Thyroid gland (tissue), 4 donors: ENCODE measurements at places on chromosomes 7 and 10.

DNA sequence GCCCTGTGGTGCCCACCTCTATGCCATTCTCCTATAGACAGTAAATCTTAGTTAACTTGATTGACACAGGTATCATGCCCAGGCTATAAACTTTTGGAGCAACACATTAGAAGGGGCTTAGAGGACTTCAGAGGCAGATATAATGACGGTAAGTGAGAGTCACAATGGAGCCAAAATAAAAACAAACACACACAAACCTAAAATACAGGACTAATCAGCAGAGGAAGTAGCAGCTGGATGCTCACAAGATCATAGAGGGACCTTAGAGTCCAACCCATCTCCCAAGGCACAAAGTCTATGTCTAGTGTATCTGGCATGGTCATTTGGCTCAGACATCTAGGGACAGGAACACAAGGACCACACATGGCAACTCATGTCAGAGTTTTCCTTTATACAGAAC lies 12.3 kb downstream of the SLC13A4 start:
- DNase-seq, result no peak

GRCh38 chr10:118543714-118544400 lies 51.6 kb downstream of the PRLHR start:
- DNase-seq, result peak; percentile 61

GRCh38 chr7:56474271-56474670 lies 358.1 kb upstream of the NUPR2 start:
- no peak for DNase-seq

GRCh38 chr10:97765201-97765600 lies 6.6 kb downstream of the SFRP5 start:
- DNase-seq, result no peak

GRCh38 chr10:7857262-7857661 lies 39.0 kb downstream of the TAF3 start:
- peak; percentile 6 for DNase-seq

DNA sequence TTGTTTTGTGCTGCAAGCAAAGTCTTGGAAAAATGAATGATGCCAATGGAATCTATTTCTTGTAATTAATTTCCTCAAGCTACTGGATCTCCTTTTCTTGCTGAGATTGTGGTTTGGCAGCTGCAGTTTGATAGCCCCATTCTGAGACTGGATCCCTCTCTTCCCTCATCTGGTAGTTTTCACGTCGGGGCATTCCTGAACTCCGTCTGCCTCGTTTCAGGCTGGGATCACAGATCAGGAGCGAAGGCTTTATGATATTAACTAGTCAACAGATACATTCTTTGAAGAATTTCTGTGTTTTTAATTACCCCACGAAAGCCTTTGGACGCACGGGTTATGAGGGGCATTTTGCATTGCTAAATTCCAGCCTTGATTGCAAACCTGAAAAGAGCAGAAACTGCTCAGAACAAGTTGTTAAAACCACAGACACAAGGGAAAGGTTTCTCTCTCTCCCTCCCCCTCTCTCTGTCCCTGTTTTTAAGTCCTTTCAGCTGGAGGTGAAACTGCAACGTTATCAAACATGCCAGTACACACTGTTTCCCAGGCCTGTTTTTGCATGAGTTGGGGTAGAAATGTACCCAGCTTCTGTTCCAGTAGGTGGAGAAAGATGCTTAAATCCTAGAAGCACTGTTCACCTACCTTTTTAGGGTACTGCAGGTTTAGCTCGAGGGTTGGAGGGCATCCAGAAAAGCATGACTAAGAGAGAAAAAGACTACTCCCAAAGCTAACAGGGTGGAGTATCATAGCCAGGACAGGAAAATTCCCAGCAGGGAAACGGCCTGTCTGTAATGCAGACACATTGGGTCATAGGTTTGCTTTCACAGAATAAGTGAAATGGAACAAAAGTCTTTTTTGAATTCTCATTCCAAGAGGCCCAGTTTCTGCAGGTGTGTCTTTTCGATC lies 124.3 kb downstream of the CUX1 start:
- DNase-seq, result peak; percentile 80

GRCh38 chr7:114783508-114783907 lies 138.4 kb upstream of the MDFIC start:
- DNase-seq, result no peak

GRCh38 chr10:72291019-72291532 lies 17.4 kb downstream of the DDIT4 start:
- DNase-seq, result no peak

DNA sequence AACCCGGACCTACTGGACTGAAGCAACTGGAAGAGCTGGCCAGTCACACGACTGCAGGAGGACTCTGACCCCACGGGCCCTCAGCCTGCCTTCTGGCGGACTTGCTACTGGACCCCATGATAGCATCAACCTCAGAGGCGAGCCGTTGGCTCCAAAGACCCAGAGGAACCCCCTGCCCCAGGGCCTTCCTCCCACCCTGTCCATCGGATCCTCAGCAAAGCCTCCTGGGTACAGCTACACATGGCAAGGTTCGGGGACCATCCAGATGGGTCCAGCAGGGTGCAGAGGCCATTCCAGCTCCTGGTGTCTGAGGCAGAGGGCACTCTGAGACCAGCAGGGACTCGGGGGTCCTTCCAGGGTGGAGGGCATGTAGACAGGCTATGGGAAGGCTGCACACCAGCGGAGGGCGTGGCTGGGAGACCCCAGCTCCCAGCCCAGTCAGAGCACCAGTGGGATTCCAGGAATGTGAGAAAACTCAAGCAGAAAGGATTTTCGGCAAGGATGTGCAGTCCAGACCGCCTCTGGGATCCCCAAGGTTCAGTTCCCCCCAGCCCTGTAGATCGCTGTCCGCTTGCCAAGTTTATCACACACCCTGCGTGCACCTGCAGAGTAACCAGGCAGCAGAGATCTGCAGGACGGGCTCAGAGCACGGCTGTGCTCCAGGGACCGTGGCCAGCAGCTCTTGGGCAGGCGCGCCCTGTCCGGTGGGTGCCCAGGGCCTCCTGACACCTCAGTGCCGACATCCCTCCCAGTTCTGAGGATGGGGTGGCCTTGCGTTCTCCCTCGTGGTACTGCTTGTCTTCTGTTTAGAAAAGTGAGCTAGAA lies 89.8 kb upstream of the PPP2R2D start:
- no peak for DNase-seq

DNA sequence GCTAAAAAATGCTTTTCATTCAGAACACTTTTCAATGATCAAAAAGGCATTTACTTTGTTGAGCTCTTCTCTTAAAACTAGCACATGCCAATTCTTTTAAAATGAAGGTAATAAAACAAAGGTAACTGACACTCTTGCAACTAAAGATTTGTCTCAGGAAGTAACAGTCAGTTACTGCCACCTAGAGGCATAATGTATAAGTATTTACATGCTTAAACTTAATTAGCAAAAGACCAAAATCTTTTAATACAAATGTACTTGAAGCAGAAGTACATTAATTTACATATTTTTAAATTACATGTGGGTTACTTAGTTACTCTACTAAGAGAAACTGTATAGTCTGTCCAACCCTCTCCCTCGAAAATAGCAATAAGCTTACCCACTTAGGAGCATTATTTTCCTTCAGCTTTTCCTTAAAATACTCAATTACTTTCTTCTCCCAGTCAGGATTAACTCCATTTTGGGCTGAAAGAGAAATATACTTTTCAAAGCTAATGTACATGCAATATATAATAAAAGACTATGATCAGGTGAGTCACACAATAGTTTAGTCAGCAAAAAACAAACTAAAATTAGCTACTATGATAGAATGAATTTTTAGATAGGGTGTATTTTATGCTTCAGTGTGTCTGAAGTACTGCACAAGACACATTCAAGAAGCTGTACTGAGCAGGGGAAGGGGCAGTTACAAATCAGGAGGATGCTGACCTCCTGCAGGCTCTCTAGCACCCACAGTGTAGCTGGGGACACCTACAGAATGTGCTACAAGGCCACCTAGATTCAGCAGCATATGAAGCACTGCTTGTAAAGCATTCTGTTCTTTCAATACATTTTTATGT lies 13.0 kb downstream of the MCMBP start:
- no peak for DNase-seq

- no peak for DNase-seq
Observed at GRCh38 chr7:159098811-159099655, 45.6 kb downstream of the VIPR2 start.

GRCh38 chr10:78397786-78398185 lies 364.1 kb downstream of the RPS24 start:
- no peak for DNase-seq

GRCh38 chr10:122632576-122632975 lies 67.1 kb downstream of the C10orf120 start:
- DNase-seq, result no peak

- DNase-seq, result no peak
Observed at GRCh38 chr10:88162852-88163251, 299.4 kb downstream of the PTEN start.

DNA sequence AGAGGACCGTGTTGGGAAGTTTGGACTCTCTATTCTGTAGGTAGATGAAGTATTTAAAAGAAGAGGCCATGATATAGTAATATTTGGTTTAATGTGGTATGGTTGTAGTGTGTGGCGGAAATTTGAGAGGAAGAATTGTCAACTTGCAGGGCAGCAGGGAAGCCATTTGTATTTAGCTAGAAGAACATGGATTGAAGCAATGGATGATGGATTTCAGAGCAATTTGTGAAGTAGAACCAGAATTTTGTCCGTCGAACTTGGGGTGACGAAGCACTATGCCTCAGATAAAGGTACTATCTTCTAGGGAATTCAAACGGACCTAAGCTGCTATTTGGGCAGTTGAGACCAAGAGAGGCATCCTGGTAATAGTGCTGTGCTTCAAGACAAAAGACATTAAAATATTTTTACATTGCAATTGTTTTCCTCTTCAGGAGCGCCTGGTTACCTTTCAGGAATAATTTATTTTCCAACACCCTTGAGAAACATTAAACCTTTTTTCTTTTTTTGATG lies 615 bp upstream of the WBP1L start:
- no peak for DNase-seq

- DNase-seq, result peak; percentile 12
Observed at GRCh38 chr10:17453373-17454091, 863 bp downstream of the ST8SIA6 start.

- no peak for DNase-seq
Observed at GRCh38 chr7:141115965-141116364, 42.1 kb downstream of the TMEM178B start.

DNA sequence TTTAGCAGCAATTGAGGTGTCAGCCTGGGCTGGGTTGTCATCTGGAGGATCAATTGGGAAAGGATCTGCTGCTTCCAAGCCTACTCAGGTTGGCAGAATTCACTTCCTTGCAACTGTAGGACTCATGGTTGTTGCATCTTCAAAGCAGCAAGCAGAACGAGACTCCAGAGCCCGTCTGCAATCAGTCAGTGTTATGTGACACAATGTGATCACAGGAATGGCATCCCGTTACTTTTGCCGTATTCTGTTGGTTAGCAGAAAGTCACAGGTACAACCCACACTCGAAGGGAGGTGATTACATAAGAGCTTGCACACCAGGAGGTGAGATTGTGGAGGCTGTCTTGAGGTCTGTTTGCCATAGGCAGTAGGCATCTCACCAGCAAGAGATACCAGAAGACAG lies 15.4 kb upstream of the LYZL1 start:
- DNase-seq, result no peak

DNA sequence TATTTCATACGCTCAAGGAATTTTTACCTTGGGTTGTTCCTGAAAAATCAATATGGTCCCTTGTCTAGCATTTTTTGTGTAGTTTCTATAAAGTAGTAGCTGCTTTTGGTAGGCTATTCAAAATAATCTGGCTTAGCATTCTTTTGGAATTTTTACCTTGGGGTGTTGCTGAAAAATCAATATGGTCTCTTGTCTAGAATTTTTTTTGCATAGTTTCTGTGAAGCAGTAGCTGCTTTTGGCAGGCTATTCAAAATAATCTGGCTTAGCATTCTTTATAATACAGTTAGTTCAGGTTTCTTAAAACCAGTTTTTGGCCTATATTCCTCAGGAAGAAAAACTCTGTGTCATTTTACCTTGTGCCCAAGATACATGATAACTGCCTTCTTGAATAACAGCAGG lies 301.9 kb downstream of the SUGCT start:
- no peak for DNase-seq

DNA sequence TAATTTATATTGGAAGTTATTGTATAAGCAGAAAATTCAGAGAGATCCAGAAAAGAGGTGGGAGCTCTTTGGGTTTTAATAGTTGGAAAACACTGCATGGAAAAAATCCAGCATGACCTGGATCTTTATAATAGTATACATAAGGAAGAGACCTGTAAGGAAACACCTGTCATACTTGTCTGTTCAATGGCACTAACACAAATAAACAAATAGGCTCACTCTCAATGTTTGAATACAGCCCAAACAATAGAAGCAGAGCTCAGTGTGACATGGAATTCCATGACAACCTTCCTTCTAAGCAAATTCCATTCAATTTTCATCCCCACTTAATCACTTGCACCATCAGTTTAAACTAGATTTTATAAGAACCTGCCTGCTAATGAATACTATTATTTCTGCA lies 31.7 kb downstream of the CISD1 start:
- DNase-seq, result no peak

GRCh38 chr7:35993113-35993512 lies 159.9 kb upstream of the EEPD1 start:
- no peak for DNase-seq

- DNase-seq, result peak; percentile 24
Observed at GRCh38 chr10:123009105-123009820, 457 bp downstream of the ACADSB start.

GRCh38 chr10:110764378-110764777 lies 107.3 kb upstream of the PDCD4 start:
- no peak for DNase-seq

DNA sequence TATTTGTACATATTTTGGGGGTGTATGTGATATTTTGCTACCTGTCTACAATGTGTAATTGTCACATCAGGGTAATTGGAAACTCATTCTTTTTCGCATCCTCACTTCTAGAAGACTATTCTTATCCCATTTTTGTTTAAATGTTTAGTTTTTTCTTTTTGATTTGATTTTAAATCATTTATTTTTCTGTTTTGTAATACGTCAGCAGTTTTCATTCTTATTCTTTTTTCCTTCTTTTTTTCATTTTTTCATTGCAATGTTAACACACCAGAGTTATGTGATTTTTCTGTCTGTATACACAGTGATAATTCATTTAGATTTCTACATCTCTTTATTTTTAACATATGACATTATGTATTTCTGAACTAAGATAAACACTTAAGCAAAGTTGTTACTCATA lies 85.5 kb downstream of the SLC13A1 start:
- no peak for DNase-seq

DNA sequence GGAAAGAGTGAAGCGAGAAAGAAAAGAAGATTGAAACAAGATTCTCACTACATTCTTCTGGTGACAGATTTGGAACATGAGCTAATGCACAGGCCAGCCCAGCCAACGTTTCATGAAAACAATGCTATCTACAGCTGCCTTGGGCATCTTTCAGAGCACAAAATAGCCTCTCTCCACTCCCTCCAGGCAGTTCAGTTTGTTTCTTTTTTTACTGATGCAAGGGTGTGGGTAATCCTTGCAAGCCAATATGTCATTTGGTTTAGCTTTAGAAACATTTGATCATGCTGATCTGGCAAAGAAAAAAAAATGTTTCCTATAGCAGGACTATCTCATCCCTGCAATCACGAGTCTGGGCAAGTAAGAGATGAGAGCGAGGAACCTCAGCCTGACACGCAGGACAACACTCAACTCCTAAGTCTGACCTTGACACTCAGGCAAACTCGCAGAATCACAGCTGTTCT lies 35.9 kb downstream of the SVIL start:
- no peak for DNase-seq
